ENCODE measurements at places on chromosomes 12 and 14.

- DNase-seq: no peak
These were observed 203.4 kb downstream of the SYT1 start for GRCh38 chr12:79067977-79068376.

GRCh38 chr14:104895786-104896661 is 28.7 kb upstream of the PLD4 start:
- no peak for DNase-seq

- DNase-seq: no peak
These were observed 23.3 kb upstream of the NUDT14 start for GRCh38 chr14:105204206-105204930.

- no peak for DNase-seq
These were observed 4.0 kb downstream of the LRP1-AS start for GRCh38 chr12:57143454-57143853.

GRCh38 chr12:34397591-34398365 is 375.5 kb downstream of the ALG10 start:
- DNase-seq: no peak
